ENCODE measurements at places on chromosomes 5 and 9. TPM values are rescaled to one million over a fixed set of nuclear protein-coding genes. Genes with fewer than 3 reads are reported as not detected.

The CARD9 gene
- total RNA-seq: 116 TPM

The CNTNAP3 gene
- not detected for total RNA-seq

The TTC23L gene
- not detected for total RNA-seq

The REEP2 gene
- 0.03 TPM for total RNA-seq

The C7 gene
- total RNA-seq: not detected

The PCDHGA2 gene
- total RNA-seq: 0.05 TPM

Measured in HT-29 (cell line).